ENCODE measurements at places on chromosomes 5 and 9.

DNA sequence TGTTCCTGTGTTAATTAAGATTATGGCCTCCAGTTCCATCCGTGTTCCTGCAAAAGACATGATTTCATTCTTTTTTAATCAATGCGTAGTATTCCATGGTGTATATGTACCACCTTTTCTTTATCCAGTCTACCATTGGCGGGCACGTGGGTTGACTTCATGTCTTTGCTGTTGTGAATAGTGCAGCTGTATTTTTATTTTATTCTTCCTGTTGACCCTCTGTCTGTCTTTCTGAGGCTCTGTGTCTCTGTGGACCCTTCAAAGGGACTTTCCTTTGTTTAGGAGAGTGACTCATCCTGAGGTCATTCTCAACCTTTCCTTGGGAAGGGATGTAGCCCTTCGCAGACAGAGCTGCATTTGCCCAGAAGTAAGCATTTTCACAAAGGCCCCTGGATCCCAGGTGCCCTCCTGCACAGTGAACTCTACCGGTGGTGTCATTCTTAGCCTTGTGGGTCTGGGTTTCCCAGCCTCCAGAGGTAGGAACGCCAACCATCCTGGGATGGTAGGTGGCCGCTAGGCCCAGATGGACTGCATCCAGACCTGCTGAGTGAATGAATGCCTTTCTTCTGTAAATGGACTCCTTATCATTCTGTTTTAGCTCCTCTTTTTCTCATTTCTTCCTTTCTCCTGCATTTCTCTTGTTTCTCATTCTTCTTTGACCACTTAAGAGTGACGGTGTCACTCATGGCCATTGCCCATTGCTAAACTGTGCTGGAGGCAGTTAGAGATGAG, 22.4 kb downstream of the TRIO start:
- DNase-seq = no peak

GRCh38 chr9:13832446-13832845, 481.5 kb downstream of the NFIB start:
- DNase-seq = no peak

GRCh38 chr9:82031538-82032280, 43.1 kb downstream of the SPATA31D1 start:
- peak; percentile 29 for DNase-seq

DNA sequence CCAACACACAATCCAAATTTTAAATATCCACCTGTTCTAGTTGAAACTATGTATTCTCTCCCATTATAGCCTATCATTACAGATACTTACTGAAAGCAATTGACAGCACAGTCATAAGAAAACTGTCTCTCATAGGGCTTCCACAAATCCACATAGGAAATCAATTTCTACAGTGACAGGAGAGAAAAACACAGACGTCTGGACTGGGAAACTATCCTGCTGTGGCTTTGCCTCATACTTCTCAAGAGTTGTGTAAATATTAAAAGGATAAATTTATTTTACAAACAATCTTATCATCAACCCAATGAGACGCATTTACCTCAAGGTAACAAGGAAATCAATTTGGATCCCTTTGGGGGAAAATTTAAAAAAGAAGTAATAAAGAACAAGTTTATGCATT, 517.5 kb downstream of the EFNA5 start:
- no peak for DNase-seq

- no peak for DNase-seq
Measured at GRCh38 chr9:5582835-5583195, 46.1 kb upstream of the RIC1 start.

GRCh38 chr5:143180751-143181150, 222.7 kb downstream of the NR3C1 start:
- DNase-seq = no peak

DNA sequence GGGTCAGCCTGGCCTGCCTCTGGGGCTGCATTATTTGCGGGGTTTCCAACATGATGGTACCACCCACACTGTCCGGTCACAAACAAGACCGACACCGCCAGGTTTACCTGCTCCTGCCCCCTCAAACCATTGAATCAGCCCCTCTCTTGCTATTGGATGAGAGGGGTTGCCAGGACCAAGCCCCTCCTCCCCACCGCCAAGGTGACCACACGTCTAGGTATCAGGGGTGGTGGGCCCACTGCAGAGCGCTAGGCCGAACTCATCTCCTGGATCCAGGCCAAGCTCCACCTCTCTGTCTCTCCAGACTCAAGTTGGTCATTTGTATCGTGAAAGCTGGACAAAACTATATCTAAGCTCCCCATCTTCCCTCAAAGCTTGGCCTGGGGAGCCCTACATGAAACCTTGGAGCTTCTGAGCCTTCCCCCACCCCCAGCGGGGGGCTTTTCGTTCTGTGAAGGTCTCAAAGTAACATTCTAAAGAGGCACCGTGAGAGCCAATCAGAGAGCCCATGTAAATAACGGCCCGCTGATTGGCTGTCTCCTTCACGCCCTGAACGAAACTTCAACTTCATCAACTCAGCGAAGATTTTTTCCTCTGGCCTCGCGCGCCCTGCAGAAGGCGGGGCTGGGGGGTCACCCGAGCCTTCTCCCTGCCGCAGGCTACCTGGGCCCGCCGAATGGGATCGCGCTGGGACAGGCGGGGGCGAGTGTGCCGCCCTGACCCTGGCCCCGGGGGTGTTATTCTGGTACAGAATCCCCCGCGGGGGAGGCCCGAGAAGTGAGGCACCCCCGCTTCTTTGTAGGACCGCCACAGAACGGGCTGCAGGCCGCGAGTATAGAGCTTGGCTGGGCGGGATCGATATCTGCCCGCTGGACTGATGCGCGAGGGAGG, 49.6 kb upstream of the PSD2 start:
- peak; percentile 76 for DNase-seq

DNA sequence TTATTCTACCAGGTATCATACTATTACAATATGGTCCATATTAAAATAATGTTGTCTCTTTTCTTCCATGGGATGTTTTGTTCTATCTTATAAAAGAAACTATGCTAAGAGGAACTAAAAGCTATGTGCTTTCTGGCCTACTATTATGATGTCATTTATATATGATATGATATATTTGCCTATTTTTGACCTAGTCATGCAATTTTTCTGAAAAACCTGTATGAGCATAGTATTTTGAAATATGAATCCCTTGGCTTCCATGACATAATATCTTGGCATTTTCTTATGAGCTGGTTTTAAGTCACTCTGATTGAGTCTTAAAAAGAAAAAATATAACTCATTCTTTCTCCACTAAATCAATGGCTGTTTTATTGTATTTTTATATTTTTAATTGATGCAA, 60.7 kb downstream of the MAN2A1 start:
- DNase-seq = no peak

DNA sequence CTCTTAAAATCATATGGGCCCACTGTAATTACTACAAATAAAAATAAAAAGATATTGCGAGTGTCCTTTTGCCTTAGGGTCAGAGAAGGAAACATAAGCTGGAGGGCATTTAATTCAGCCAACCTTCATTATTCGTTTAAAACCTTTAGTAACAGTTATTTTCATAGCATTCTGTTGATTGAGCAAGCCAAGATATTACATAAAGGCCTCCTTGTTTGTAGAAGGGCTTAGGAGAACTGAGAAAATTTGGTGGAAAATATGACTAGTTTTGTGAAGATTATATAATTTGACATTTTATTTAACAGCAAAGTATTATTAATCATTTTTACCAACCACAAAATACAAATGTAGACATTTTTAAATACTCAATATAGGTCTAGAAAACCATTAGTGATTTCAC, 62.2 kb downstream of the COX7C start:
- DNase-seq = no peak

DNA sequence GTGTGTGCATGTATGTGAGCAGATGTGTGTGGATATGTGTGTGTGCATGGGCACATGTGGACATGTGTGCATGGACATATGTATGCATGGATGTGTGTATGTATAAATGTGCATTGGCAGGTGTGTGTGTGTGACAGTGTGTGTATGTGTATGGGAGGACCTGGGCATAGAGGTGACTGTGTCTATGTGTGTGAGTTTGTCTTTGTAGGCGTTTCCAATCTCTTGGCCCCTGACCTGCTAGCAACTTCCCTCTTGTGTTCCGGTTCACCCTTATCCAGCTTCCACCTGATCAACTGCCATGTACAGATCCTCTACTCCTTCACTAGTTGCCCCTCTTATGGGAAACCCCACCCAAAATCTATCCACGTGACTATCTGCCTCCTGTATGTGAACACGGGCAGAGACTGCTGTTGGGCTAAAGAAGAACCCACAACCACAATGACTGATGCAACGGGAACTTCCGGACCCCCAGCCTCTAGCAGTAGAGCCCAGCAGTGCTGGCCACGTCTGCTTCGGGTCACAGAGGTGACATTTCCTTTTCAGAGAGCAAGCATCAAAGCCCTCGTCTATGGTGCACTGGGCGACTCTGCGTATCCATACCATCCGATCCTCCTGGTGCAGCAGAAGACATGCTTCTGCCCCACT, 24.9 kb upstream of the GADD45G start:
- no peak for DNase-seq

DNA sequence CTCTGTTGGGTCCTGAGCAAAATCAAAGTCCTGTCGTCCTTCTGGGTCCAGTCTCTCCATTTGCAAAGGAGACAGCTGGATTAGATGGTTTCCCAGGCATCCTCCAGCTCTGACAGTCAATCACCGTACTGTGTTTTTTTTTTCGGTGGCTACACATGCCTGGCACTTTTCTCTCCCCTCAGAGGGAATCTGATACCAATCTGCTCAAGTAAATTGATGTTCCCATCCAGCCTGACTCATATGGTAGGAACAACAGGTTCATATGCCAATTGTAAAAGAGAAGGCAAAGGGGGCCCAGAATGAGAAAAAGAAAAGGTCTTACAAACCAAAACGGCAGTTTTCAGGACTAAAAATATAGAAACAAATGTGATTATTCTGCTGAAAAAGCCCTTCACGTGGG, 1.2 kb downstream of the FBXO10 start:
- DNase-seq = no peak

GRCh38 chr9:125763394-125763801, 16.2 kb downstream of the PBX3 start:
- DNase-seq = no peak

DNA sequence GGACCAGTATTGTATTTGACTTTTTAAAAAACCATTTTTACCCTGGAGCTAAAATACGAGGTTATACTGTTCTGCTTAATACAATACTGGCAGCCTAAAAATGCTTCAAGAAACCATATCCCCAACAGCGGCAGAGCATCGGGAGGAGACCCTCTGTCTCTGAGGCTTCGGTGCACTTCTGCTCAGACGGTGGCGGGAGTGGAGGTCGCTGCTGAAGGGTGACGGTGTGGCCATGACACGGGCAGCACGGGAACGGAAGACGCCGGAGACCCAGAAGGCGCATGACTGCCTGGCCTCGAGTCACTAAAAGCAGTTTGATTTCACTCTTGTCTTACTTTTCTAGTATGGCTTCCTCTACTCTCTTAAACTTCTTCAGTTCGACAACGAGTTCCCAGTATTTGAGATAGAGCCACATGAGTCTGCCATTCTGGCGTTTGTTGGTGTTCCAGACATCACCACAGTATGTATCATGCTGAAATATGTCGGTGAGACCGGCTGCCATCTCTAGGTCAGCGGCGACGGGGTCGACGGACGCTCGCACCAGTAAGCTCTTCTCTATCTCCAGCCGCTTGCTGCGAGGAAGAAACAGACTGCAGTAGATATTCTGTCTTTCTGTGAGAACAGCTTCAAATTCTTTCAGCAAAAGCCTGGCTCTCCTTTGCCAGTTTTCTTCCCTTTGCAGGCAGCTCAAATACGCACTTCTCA, 12.8 kb downstream of the CCDC127 start:
- no peak for DNase-seq

GRCh38 chr9:72462340-72462739, 59.1 kb upstream of the TMC1 start:
- no peak for DNase-seq

DNA sequence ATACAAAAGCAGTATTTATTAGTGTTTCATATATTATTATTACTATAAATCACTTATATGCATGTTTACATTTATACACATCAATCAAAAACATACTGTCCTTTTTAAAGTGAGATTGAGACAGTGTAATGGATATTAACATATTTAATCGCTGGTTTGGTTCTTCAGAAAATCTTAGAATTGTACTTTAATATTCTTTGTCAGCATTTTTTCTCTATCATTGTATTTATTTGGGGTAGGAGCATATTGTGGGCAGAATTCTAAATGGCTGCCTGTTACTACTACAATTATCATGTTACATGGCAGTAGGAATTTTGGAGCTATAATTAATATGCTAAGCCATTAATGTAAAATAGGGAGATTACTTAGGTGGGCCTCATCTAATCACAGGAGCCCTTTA, 722.6 kb downstream of the TLR4 start:
- DNase-seq = no peak

DNA sequence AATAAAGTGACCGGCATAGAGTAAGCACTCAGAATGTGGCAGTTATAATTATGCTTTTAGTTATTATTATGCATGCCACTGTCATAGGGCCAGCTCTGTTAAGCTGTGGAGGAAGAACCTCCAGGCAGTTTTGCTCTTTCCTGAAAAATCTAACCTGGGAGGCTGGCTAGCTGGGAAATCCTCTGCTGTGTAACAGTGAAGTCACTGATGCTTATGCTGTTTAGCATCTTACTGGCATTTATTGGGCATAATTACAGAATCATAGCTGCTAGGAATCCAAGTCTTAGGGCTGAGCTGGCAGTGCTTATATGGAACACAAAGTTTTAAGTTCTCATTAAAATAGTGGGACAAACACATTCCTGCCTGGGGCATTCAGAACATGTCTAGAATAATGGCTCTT, 5.5 kb upstream of the GSN start:
- no peak for DNase-seq

DNA sequence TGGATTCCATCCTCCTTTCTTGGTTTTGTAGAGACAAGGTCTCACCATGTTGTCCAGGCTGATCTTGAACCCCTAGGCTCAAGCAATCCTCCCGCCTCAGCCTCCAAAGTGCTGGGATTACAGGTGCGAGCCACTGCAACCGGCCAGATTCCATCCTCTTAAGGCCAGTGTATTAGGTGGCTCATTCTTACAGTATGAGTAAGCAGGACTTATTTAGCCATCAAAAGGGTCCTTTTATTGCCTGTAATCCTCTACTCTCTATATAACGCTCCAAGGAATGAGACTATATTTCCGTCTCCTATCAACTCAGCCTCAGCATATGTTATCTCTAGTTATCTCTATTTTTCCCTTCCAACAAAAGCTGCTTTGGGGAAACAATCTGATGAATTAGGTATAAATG, 3.0 kb upstream of the ERBIN start:
- no peak for DNase-seq

DNA sequence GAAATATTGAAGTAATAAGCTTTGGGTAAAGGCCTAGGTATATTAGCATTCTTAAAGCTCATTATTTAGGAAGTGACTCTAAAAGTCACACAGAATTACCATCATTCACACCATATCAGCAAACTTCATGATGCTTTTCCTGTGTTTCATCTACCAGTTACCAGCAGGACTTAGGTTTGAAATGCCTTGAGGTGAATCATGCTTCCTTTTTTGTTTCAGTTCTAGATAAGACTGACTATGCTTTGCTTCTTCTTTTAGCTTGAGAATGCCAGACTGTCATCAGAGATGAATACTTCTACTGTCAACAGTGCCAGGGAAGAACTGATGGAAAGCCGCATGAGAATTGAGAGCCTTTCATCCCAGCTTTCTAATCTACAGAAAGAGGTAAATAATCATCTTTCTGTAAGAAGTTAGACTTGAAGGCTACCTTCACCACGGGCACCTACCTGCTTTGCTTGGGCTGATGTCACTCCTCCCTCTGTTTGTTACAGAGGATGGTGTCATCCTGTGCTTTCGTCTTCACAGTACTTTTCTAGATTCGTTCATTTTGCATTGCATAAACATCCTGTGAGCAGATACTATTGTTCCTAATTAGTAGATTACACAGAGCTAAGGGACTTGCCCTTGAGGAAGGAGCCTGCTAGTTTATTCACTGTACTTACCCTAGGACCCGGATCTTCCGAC, 34.7 kb downstream of the LMNB1 start:
- DNase-seq = no peak

All from muscle of arm (tissue), 14 donors.